A549 treated with dexamethasone at 1 μM for 4 hours (cell line): ENCODE measurements at places on chromosomes 1 and 21. TPM values are rescaled to one million over a fixed set of nuclear protein-coding genes. Genes with fewer than 3 reads are reported as not detected.

RAP1GAP gene
- total RNA-seq: 6.8 to 10.6 TPM (median 10.1 TPM) in 5 replicates

LIN28A gene
- not detected in 5 replicates for total RNA-seq

ATP1A2 gene
- total RNA-seq: 0.05 to 0.19 TPM (median 0.08 TPM) in 5 replicates

LRRC3 gene
- total RNA-seq: 1.7 to 2.5 TPM (median 2.4 TPM) in 5 replicates
